Tibial artery (tissue), 4 donors: ENCODE measurements at places on chromosomes 3 and 15.

DNA sequence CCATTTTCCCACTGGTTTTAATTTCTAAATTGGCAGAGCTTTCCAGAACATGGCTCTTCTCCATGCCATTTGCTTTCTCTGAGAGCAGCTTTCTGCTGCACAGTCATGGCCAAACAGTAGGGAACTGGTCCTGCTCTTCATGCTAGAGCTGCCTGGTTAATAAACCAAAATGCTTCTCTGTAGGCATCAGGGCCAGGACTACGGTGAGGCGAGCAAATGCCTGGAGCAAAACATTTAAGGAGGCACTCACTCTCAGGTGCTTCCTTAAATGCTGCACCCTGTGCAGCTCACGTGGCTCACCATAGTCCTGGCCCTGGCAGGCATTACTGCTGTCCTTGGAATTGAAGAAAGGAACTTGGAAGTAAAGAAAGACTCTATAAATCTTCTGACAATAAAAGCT lies 48.5 kb upstream of the PPP2R3A start:
- no peaks in the 10 kb centered on the region for H3K4me1 ChIP-seq
- no peak overlapping the region for H3K4me3 ChIP-seq
- DNase-seq = no peak
- no peaks in the 10 kb centered on the region for H3K27me3 ChIP-seq
- H3K27ac ChIP-seq = no peak overlapping the region

DNA sequence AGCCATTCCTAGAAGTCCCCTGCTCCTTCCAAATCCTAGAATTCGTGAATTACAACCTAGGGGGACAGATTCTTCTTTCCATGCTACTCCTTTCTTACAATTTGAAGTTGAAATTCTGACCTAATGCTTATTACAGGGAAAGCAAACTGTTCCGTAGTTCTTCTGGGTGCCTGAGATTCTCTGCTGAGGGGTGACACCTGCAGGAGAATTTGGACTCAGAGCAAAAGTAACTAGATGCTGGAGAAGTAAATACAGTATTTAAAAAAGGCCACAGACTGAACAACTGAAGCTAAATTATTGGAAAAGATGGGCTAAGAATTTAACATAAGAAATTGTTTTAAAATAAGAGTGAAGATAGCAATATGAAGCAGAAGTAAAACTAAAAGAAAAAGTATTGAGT lies 37.9 kb downstream of the ACAD9 start:
- no peaks in the 10 kb centered on the region for H3K4me1 ChIP-seq
- no peak overlapping the region for H3K27ac ChIP-seq
- no peak for DNase-seq
- no peak overlapping the region for H3K4me3 ChIP-seq
- peaks cover 32% of the 10 kb centered on the region for H3K36me3 ChIP-seq

GRCh38 chr3:129602730-129603560 lies 3.5 kb downstream of the PLXND1 start:
- no peaks in the 10 kb centered on the region for H3K36me3 ChIP-seq
- peak overlapping the region; percentile 58 for H3K4me3 ChIP-seq
- DNase-seq = peak; percentile 89
- H3K27ac ChIP-seq = peak overlapping the region; percentile 90

- H3K27ac ChIP-seq = no peak overlapping the region
- H3K36me3 ChIP-seq = no peaks in the 10 kb centered on the region
- no peaks in the 10 kb centered on the region for H3K27me3 ChIP-seq
- DNase-seq = no peak
- no peaks in the 10 kb centered on the region for H3K4me1 ChIP-seq
Measured at GRCh38 chr3:24661175-24661584, 166.5 kb upstream of the THRB start.

DNA sequence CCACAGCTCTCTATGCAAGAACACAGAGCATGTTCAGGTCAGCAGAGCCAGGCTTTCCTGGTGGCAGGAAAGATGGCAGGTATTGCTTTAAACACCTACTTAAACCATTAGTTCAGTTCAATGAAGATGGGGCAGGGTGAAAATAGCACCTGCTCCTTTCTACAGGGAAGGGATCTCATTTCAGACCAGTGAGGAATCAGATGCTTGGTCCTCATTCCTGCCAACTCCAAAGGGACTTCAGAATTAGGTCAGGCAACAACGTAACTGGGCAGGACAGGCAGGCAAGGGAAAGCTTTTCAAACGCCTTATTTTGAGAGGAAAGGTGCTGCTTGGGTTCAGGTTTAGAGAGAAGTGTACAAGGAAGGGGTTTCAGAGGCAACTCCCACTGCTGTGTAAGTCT lies 12.6 kb upstream of the RPS17 start:
- no peaks in the 10 kb centered on the region for H3K27me3 ChIP-seq
- H3K4me3 ChIP-seq = no peak overlapping the region
- H3K36me3 ChIP-seq = peaks cover 17% of the 10 kb centered on the region
- no peak overlapping the region for H3K27ac ChIP-seq
- H3K4me1 ChIP-seq = no peaks in the 10 kb centered on the region

DNA sequence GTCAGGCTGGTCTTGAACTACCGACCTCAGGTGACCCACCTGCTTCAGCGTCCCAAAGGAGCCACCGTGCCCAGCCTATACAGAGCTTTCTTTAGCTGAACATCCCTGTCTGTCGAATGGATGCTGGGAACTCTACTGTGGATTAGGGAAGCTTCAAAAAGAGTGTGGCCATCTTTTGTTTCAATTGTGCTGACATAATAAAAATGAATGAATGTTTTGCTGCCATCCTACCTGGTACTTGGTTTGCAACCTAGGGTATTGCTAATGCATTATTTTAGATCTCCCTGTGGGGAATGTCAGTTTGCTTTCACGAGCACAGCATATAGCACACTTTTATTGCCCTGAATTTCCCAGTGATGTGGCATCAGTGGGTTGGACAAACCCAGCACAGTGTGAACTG lies 32.3 kb downstream of the CMTM6 start:
- no peaks in the 10 kb centered on the region for H3K4me1 ChIP-seq
- H3K36me3 ChIP-seq = no peaks in the 10 kb centered on the region
- H3K4me3 ChIP-seq = no peak overlapping the region
- no peaks in the 10 kb centered on the region for H3K27me3 ChIP-seq
